ENCODE measurements at places on chromosomes 7 and 10.

GRCh38 chr10:118045837-118046394 is 825 bp downstream of the RAB11FIP2 start:
- no peak for DNase-seq

- DNase-seq: no peak
These were observed 20.6 kb downstream of the SLC18A2 start for GRCh38 chr10:117261501-117261900.

DNA sequence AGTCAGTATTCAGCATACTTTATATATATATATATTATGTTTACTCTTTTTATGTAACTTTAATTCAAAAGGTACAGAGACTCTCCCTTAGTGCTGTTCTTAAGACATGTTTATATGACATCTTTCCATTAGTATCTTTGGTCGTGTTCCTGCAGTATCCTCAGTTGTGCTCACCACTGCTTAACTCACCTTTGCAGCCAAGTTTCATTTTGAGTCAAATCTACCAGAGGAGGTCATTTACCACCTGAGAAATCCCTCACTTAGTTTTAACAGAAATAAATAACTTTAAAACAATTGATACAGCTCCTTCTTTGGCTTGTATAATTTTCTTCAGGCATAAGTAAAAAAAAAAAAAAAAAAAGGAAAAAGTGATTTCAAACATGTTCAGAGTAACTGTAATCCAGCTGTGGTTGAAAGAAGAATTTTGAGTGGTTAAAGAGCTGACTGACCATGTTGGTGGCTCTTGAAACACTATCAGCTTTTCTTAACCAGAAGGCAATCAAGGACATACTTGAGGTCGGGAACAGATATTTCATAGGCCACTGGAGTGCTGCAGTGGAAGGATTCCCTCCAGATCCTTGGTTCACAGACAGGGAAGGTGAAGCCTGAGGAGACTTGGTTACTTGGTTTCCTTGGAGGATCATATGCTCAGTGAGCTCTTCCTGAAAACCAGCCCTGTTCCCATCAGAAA is 116.8 kb downstream of the AUTS2 start:
- DNase-seq: no peak

GRCh38 chr10:124875596-124875995 is 66.3 kb upstream of the ZRANB1 start:
- DNase-seq: no peak

DNA sequence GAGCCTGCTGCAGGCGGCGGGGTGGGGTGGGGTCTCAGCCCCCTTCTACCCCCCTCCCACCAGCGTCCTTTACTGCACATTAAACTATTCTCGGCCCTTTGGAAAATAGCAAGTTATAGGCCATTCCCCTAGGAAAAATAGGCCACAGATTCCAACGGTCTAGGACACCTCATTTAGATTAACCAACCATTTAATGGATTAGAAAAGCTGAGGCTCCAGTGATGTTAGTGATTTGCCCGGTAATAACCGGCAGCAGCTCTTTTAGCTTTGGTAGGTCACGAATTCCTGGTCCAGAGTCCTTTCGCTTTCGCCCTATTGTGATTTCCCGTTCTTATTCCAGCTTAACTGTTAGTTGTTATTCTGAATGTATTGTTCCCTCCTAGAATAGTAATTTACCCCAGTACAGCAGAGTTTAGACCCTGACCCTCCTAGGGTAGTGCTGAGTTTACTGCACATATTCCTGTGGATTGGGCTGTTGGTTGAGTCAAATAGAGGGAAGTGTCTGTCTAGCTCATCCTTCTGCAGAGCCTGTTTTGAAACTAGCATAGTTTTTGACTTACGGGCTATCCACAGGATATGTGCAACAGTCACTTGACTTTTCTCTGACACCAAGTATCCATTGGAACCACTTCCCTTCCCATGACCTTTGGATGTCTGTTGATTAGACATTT is 754 bp downstream of the GSTO1 start:
- DNase-seq: no peak

All from esophagus squamous epithelium (tissue), 5 donors.